ENCODE measurements at places on chromosomes 5 and 9.

GRCh38 chr5:24163091-24163490, 481.7 kb downstream of the CDH10 start:
- no peak for DNase-seq

GRCh38 chr5:41837793-41838192, 32.4 kb downstream of the OXCT1 start:
- no peak for DNase-seq

GRCh38 chr5:6576861-6577501, 55.9 kb downstream of the NSUN2 start:
- no peak for DNase-seq

DNA sequence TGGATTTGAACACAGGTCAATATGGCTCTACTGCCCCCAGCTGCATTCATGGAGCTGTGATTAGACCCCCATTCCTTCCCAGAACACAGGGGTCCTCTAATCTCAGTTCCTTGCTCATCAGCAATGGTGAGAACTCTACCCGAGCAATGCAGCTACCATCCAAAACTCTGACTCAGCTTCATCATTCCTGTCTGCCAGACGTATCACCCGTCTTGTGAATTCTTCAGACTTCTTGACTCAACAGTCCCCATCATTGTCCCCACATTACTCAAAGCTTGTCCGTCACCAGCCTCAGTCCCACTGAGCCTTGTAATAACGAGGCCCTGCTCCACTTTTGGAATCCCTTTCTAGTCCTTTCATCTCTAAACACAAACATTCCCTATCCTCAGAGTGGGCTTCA, 36.3 kb upstream of the STX17 start:
- no peak for DNase-seq

DNA sequence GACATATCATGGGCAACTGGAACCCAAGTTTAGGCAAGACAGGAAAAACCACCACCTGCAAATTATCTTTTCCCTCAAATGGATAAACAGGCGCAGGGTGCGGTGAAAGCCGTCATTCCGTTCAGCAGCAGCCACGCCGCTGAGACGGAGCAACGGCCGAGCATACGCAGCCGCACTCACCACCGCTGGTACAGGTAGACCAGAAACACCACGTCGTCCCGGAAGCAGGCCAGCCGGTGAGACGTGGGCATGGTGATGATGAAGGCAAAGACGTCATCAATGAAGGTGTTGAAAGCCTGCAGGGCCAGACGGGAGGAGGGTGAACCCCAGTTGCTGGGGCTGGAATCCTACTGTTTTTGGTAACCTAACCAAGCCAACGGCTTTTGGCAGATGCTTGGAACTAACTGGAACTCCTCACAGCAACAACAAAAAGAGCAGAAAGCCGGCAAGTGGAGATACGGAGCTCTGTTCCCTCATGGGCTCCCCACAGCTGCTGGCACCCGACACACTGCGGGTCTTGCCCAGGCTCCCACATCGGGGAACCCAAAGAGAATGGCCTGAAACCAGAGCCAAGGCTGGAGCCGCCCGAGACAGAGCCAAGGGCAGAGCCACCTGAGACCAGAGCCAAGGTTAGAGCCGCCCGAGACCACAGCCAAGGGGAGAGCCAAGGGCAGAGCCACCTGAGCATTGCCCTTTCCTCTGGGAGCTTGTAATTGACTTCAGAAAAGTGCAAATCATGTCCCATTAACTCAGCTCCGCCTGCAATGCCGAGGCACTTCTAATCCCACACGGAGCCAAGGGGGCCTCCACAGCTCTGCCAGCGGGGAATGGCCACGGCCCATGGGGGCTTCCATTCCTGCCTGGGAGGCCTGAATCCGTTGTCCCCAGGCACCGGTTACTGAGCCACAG, 24.2 kb downstream of the CLPTM1L start:
- DNase-seq, result no peak

GRCh38 chr5:122749886-122750285, 25.0 kb upstream of the SNX2 start:
- no peak for DNase-seq

- DNase-seq, result no peak
Measured at GRCh38 chr5:72921886-72922285, 34.0 kb upstream of the FCHO2 start.

GRCh38 chr5:16518606-16519005, 53.0 kb upstream of the ZNF622 start:
- no peak for DNase-seq

GRCh38 chr5:154519359-154519758, 41.3 kb upstream of the HAND1 start:
- DNase-seq, result no peak

DNA sequence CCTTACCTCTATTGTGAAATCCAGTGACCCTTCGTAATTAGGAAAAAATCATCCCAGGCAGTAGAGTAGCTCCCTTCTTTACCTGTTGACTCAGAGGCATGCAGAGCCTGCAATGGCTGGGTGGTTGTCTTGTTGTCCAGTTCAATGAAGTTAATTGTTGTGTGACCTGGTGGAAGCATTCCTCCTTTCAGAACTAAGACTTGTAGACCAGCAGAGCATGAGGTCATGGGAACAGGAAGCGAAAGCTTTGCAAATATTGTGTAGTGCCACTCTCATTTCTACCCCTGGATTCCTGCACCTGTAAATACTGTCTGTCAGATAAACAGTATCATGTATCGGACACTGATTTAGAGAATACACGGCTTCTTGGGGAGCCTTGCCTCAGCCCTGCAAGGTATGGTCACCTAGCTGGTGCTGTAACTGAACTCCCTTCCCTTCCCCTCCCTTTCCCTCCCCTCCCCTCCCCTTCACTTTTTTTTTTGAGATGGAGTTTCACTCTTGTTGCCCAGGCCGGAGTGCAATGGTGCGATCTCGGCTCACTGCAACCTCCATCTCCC, 5.7 kb upstream of the PRXL2C start:
- DNase-seq, result no peak

GRCh38 chr5:9540791-9541190, 5.1 kb downstream of the SEMA5A start:
- DNase-seq, result no peak

DNA sequence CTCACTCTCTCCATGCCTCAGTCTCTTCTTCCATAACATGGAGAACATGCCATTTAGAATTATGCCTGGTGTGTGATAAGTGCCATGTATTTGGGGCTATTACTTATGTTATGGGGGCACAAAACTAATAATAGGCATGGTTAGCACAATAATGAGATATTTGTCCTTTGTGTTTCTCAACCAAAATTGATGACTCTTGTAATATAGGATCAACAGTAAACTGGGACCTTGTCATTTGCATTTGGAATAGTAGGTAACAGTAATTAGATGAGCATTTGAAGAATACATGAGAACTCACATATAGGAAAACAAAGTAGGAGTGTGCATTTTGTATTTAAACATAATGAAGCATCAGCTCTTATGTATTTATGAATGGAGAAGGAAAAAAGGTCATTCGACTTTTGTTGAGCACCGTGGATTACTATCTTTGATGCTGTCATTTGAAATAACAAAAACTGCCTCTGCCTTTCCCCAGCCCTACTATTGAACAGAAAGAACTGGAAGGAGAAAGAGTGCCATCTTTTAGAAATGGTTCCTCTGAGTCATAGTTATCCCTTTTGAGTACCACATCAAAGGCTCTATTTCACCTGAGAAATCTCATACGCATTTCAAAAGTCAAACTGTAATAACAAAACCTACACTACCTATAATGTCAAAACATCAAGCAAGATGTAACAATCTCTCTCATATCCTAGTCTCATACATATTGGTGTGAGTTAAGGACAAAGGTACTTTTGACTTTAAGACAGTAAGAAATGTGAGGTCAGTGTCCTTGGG, 655.2 kb downstream of the PDE4D start:
- no peak for DNase-seq

GRCh38 chr5:160039810-160040470, 31.0 kb downstream of the TTC1 start:
- DNase-seq, result no peak

DNA sequence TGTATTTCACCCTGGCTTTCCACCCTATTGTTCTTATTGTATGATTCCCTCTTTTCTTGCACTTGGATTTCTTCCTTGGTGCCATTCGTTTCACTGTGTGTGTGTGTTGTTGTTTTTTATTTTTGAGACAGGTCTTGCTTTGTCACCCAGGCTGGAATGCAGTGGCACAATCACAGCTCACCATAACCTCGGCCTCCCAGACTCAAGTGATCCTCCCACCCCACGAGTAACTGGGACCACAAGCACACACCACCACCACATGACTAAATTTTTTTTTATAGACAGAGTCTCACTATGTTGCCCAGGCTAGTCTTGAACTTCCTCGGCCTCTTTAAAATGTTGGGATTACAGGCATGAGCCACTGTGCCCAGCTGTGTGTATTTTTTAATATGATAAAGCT, 72.0 kb downstream of the MLLT3 start:
- no peak for DNase-seq

GRCh38 chr5:80122579-80122978, 87.4 kb downstream of the THBS4 start:
- no peak for DNase-seq

DNA sequence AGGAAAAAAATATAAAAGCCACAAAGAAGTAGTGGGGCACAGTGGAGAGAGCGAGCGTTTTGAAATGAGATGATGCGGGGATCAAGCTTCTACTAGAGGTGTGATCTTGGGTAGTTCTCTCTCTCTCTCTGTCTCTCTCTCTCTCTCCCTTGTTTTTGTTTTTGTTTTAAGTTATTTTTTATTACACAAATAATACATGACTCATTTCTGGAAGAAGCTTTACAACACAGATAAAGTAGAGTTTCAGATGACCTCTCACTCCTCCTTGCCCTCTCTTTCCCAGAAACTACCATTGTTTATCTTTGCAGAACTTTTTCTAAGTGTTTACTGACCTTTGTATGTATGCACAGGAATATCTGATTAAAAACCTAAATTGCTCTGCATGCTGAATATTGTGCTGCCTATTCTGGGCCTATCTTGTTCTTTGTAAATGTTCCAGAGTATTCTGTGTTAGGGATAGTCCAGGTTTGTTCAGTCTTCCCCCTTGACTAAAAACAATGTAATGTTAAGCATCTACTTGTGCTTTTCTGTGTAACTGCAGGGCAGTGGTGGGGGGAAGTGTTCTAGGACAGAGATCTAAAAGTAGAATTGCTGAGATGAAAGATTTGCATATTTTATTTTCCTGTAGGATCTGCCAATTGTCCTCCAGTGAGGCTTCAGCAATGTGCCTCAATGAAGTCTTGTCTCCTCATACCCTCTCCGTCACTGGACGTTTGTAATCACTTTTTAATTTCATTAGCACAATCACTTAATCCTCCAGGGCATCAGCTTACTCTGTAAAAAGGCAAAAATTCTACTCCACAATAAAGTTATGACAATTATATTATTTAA, 52.0 kb downstream of the FYB1 start:
- DNase-seq, result no peak

DNA sequence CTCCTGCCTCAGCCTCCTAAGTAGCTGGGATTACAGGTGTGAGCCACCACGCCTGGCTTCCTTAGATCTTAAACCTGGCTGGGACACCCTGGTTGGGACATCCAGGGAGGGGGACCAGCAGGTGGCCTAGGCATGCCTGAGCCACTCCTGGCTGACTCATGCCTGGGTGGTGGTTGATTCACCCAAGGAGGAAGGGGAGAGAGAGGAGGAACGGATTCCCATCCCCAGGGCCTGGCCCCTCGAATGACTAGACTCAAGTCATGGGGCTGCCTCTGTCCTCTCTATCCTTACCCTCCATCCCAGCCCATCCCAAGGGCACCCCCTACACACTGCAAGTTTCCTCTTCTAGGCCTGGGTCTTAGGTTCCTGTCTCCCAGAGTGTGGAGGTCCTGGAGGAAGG, 12.7 kb downstream of the EEIG1 start:
- DNase-seq, result no peak

DNA sequence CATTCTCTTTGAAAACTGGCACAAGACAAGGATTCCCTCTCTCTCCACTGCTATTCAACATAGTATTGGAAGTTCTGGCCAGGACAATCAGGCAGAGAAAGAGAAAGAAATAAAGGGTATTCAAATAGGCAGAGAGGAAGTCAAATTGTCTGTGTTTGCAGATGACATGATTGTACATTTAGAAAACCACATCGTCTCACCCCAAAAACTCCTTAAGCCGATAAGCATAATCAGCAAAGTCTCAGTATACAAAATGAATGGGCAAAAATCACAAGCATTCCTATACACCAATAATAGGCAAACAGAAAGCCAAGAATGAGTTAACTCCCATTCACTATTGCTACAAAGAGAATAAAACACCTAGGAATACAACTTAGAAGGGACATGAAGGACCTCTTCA, 21.0 kb upstream of the EPB41L4A start:
- DNase-seq, result no peak

GRCh38 chr5:1098986-1099597, 12.8 kb downstream of the SLC12A7 start:
- no peak for DNase-seq

DNA sequence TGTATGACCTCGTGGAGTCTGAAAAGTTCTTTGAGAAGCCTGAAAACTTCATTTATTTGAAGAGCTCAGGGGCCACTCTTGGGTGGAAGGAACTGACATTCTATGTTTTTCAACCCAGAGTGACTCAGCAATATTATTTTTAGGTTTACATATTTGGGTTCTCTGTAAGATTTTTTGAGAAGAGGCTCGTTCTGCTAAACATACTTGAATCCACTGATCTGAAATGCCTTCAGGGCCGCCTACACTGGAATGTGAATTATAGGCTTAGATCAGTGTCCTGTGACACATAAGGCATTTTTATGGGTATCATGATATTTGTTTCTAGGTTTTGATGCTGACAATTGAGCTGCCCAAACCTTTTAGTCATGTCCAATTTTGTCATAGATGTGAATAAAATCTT, 86.2 kb downstream of the PSAT1 start:
- no peak for DNase-seq

GRCh38 chr9:5430912-5431311, 6.8 kb downstream of the PLGRKT start:
- DNase-seq, result no peak

DNA sequence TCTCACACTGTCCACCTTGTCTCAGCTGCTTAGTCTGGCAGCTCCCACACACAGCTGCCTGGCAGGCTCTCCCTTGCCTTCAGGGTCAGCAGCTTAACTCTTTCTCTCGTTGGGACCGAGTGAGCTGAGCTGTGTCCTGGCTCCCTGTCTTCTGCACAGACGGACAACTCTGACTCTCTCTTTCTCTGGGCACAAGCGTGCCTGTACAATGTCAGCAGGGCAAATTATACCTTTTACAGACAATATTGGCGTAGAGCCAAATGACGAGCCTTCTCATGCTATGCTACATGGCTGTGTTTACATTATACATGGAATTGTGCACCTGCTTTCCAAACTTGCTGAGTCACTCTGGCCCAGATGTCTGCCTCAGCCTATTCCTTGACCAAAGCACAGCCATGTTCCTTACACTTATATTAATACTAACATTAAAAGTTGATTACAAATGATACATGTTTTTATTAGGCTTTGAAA, 188.6 kb downstream of the CYLC2 start:
- DNase-seq, result no peak

DNA sequence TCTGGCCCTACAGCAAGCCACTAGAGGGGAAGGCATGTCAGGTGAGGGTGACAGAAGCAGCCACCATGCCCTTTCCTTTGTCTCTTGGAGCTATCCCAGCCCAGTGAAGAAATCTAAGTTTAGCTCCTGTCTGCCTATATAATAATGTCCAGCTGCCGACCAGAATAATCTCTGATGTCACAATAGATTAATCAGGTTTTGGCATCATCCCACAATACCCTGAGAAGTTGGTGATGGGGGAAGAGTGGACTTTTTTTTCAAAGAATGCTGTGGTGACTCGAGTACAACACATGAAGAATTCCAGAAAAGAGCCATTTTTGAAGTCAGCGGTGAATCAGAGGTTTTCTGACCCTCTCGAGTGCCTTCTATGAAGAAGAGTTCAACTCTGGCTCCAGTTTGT, 1.7 kb upstream of the TSLP start:
- DNase-seq, result no peak

GRCh38 chr5:33267801-33268200, 173.0 kb upstream of the TARS1 start:
- DNase-seq, result no peak
